GM12864 (cell line): ENCODE measurements at places on chromosomes 5 and 9.

DNA sequence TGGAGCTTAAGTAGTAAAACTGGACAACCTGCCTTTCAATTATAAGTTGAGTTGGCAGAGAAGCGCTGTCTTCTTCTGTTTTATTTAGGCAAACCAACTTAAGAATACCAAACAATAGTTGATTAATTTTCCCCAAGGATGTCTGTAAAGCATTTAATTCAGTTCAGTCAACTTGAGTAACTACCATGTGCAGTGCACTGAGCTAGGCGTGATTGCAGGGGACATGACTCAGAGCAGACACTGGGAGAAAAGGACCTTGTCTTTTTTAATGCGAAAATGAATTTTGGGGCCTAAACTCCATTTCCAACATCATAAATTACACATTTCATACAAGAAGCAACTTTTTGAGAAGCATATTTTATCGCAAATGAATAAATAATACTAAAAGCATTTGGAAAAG is 66.3 kb downstream of the FBXL7 start:
- no peak for DNase-seq

DNA sequence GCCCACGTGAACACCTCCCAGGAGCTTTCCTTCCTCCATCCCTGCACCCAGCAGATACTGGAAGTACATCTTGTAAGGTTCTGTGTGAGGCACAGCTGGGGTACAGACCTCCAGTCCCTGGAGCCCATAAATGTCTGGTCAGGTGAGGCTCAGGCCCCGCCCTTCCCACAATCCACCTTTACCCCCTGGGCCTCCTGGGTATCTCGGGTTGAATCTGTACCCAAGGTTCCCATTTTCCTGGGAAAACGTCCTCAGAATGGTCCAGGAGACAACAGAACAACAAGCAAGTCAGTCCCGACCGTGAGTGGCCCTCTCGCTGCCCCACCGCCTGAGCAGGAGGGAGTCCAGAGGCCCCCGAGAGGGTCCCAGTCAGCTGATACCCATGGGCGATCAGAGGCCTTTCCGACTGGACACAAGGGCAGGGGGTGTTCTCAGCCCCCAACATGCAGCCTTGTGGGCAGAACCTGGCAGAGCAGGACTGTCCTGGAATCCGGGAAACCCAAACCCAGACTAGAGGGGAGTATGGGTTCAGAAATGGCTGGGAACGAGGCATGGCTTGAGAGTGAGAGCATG is 4.3 kb downstream of the SPATA31E1 start:
- no peak for DNase-seq

GRCh38 chr5:179803651-179804554 is 2.8 kb downstream of the MGAT4B start:
- no peak for DNase-seq

DNA sequence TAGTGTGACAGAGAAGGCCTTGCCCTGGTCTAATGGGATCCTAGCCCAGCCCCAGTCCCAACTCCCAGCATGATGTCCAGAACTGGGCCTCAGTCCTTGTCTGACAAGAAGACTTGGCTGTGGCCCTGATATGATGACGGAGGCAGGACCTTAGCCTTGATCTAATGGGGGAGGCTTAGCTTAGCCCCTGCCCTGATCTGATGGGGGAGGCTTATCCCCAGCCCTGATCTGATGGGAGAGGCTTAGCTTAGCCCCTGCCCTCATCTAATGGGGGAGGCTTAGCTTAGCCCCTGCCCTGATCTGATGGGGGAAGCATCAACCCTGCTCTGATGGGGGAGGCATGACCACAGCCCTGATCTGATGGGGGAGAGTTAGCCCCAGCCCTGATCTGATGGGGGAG is 3.7 kb downstream of the PKN3 start:
- no peak for DNase-seq

DNA sequence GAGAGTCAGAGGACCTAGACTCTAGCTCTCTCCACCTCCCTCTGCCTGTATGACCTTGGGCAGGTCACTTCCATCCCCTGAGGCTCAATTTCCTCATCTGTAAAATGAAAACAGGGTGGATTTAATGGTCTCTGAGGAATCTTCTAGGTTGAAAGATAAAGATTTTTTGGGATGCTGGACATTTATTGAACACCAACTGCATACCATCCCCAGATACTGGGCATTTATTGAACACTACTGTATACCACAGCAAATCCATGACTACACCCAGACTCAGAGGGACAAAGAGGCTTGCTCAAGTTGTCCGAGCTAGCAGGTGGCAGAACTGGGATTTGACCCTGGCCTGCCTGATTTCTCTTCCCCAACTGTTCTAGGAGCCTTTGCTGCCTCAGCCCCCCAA is 25.0 kb upstream of the CPLX2 start:
- no peak for DNase-seq

DNA sequence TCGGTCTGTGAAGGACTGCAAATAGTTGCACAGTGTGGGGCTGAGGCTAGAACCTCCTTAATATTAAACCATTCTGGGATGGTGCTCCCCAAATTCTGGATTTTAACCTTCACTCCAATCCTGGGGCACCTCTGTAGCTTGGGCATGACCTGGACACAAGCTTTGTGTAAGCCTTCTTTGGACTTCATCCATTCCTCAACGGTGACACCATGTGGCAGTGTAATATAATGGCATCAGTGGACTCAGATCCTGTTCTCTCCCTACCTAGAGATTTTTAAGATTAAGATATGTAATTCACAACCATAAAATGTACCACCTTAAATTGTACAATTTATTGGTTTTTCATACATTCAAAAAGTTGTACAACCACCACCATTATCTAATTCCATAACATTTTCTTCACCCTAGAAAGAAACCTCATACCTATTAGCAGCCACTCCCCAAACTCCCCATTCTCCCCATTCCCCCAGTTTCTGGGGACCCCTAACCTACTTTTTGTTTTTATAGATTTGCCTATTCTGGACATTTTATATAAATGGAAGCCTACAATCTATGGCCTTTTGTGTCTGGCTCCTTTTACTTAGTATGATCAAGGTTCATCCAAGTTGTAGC is 4.8 kb upstream of the PLGRKT start:
- no peak for DNase-seq

DNA sequence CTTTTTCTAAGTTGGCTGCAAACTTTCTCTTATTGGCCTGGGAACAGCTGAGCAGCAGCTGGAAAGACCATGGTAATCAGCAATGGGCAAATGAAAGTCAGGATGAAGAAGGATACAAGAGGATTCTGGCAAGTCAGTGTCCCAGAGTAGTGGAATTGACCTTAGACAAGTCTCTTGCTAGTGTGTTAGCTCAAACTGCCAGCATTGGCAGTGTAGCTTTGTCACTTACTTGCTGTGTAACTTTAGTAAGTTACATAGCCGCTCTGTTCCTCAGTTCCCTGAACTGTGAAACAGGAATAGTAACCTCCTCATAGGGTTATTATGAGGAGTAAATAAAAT is 3.6 kb downstream of the ALDH1A1 start:
- DNase-seq: no peak

GRCh38 chr5:156237361-156237760 is 89.6 kb upstream of the SGCD start:
- no peak for DNase-seq

DNA sequence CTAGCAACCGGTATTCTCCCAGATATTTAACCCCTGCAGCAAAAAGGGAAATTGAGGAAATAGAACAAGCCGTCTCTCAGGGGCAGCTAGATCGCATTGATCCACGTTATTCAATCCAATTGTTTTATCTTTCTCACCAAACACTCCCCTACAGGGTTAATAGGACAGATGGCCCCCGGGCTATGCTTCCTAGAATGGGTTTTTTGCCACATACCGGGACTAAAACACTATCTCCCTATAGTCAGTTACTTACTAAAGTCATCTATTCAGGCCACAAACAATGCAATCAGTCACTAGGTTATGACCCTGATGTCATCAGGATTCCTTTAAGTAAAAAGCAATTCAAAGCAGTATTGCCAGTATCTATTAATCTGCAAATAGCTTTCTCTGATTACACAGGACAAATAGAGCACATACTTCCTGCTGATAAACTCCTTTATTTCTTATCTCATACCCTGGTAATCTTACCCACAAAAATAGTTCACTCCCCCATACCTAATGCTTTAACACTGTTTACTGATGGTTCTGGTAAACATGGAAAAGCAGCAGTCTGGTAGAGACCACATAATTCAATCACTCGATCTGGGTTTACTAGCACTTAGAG is 159.0 kb downstream of the CPLANE1 start:
- DNase-seq: no peak

GRCh38 chr5:158140120-158140731 is 281.3 kb upstream of the CLINT1 start:
- no peak for DNase-seq
